ENCODE measurements at places on chromosomes 11 and 22.

DNA sequence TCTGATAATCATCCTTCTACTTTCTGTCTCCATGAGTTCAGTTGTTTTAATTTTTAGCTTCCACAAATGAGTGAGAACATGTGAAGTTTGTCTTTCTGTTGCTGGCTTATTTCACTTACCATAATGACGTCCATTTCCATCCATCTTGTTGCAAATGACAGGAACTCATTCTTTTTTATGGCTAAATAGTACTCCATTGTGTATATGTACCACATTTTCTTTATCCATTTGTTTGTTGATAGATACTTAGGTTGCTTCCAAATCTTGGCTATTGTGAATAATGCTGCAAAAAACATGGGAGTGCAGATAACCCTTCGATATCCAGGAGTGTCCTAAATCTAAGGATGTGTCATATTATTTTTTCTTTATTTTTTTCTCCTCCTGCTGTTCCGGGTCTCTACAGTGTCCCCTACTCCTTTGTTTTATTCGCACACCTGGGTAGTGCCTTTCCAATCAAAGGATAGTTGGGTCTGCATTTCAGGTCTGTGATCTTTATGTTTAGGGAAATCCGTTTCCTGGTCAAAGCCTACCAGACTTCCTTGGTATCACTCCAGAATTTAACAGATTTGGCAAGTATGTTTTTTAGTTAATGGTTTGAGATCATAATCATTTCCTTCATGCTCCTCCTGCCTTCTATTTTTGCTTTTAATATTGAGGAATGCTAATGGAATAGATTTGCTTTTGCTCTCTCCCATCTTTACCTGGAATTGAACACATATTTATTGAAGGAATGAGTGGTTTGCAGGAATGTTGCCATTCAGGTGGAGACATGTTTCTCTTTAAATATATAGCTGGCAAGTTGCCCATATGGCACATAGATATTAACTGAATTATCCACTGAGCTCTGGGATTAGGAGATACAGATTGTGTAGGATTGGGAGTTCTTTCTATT, 53.7 kb downstream of the ARHGEF12 start:
- peaks cover 75% of the 10 kb centered on the region for H3K4me1 ChIP-seq
- H3K27me3 ChIP-seq, result no peaks in the 10 kb centered on the region
- peak overlapping the region; percentile 57 for H3K27ac ChIP-seq
- no peaks in the 10 kb centered on the region for H3K36me3 ChIP-seq

GRCh38 chr22:41939981-41940831, 6.7 kb downstream of the CENPM start:
- H3K27ac ChIP-seq, result peak overlapping the region; percentile 35
- H3K27me3 ChIP-seq, result no peaks in the 10 kb centered on the region
- H3K4me3 ChIP-seq, result no peak overlapping the region
- no peak for DNase-seq

GRCh38 chr11:65180877-65181568, 705 bp upstream of the CAPN1 start:
- H3K36me3 ChIP-seq, result peaks cover 6% of the 10 kb centered on the region
- no peaks in the 10 kb centered on the region for H3K27me3 ChIP-seq
- peak overlapping the region; percentile 93 for H3K27ac ChIP-seq
- peak; percentile 60 for DNase-seq
- H3K4me3 ChIP-seq, result peak overlapping the region; percentile 96

DNA sequence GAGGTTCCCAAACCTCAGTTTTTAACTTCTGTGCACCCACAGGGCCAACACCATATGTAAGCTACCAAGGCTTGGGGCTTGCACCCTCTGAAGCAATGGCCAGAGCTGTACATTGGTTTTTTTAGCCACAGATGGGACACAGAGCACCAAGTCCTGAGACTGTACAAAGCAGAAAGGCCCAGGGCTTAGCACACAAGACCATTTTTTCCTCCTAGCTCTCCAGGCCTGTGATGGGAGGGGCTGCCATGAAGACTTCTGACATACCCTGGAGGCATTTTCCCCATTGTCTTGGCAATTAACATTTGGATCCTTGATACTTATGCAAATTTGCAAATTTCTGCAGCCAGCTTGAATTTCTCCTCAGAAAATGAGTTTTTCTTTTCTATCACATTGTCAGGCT, 23.4 kb downstream of the CNTF start:
- H3K4me1 ChIP-seq, result peaks cover 26% of the 10 kb centered on the region
- no peaks in the 10 kb centered on the region for H3K27me3 ChIP-seq
- DNase-seq, result no peak
- H3K36me3 ChIP-seq, result no peaks in the 10 kb centered on the region

GRCh38 chr22:44718418-44718817, 16.4 kb downstream of the PRR5 start:
- DNase-seq, result no peak
- no peaks in the 10 kb centered on the region for H3K27me3 ChIP-seq
- no peaks in the 10 kb centered on the region for H3K4me1 ChIP-seq
- H3K36me3 ChIP-seq, result no peaks in the 10 kb centered on the region
- H3K4me3 ChIP-seq, result no peak overlapping the region
- no peak overlapping the region for H3K27ac ChIP-seq

- H3K4me1 ChIP-seq, result peaks cover 98% of the 10 kb centered on the region
- no peak overlapping the region for H3K4me3 ChIP-seq
- H3K27ac ChIP-seq, result peak overlapping the region; percentile 96
- no peak for DNase-seq
Measured at GRCh38 chr22:42686756-42687491, 33.7 kb downstream of the A4GALT start.

DNA sequence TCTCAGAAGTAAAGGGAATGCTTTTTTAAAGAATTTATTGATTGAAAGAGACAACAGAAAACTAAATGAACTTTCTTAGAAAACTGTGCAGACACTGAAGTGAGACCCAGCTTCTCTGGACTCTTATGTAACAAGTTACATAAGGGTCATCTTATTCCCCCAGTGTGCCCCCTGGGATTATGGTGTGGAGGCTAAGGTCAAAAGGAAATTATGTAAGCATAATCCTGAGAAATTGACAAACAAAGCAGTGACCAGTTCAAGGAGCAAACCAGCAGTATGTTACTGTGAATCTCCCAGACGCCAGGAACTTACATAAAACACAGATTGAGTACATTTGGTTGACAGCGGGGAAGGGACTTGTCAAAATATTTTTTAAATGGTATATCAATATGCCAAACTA, 78.6 kb downstream of the SLC1A2 start:
- H3K4me3 ChIP-seq, result no peak overlapping the region

DNA sequence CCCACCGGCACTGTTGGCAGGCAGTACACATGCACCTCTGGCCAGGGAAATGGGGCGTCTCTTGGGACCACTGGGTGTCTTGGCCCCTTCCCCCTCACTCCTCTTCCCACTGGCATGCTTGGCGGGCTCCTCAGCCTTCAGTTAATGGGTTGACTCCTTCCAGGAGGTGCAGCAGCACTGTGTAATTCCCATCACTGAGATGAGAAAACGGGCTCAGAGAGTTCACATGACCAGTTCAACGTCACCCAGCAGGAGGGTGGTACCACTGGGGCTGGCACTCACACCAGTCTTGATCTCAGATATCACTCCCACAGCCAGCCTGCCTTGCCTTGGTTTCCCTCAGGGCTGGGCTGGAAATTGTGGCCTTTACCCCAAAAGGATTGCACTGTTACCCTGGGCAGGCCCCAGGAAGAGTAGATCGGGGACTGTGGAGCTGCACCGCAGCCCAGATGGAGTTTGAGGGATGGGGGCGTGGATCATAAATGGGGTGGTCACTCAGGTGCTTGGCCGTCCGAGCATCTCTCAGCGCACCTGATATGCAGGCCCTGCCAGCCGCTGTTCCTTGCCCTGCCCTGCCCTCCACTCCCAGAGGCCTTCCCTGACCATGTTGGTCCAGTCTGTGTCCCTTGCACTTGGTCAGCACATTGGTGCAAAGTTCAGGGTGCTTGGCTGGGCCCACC, 16.9 kb downstream of the CAPN5 start:
- no peak for DNase-seq
- no peaks in the 10 kb centered on the region for H3K36me3 ChIP-seq
- H3K27ac ChIP-seq, result peak overlapping the region; percentile 73
- peaks cover 22% of the 10 kb centered on the region for H3K4me1 ChIP-seq
- no peak overlapping the region for H3K4me3 ChIP-seq
- H3K27me3 ChIP-seq, result no peaks in the 10 kb centered on the region

DNA sequence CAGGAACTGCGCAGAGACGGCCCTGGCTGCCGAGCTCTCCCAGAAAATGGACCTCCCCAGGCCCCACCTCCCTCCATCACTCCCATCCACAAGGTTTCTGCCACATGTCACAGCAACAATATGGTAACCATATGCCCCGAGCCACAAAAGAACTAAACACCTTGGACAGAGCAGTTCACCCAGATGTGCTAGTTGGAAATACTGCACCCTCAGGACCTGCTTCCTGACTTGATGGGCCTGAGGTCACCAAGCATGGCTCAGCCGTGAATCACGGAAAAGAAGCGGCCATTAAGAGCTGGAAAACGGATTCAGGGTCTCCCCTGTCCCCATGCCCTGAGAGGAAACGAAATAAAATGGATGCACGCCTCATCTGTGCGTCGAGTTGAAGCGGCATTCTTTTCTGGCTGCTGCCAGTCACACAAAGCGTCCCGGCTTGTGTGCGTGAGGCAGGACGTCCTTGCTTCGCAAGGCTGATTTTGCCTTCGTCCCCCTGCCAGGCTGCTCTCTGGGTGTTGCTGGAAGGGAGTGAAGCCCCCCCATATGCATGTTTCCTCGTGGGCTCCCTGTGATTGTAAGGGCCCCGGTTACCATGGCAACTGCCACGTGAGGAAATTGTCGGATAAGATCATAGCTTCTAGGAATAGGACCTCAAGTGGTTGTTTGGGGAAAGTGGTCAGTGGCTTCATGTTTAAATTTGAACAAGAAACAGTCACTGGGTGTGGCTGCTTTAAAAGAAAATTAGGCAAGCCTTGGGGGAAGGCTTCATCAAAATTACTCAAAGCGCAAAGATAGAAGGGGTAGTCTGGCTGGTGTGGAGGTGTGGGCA, 51.7 kb downstream of the FLI1 start:
- peaks cover 48% of the 10 kb centered on the region for H3K4me1 ChIP-seq
- H3K4me3 ChIP-seq, result no peak overlapping the region
- H3K27ac ChIP-seq, result peak overlapping the region; percentile 24
- H3K36me3 ChIP-seq, result peaks cover 8% of the 10 kb centered on the region

DNA sequence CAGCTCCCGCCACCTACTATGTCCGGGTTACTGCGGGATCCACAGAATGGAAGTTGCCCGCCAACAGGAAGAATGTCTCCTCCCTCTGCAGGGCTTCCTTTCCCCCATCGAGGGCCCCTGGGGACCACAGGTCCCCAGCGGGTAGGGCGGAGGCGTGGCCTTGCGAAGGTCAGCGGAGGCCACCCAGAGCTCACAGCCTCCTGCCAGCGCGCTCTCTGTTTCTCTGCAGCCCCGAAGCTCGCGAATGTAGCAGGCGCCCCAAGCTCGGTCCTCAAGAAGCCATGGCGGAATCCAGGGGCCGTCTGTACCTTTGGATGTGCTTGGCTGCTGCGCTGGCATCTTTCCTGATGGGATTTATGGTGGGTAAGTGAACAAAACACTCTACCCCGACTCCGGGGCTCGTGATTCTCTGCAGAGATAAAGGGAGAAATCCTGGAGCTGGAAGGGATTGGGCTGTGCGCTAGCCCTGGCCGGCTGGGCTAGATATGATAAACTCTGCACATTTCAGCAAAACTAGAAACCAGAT, at the start of gene NAALAD2:
NAALAD2 (plus strand) TSS at position 186 of the 526 bp plus-strand sequence; CDS start at position 282, 96 bp downstream.
- H3K27ac ChIP-seq, result peak within 1 kb of the TSS; percentile 60
- no peaks in the 10 kb centered on the region for H3K36me3 ChIP-seq

- H3K36me3 ChIP-seq, result no peaks in the 10 kb centered on the region
- no peak overlapping the region for H3K27ac ChIP-seq
- H3K27me3 ChIP-seq, result peaks cover 8% of the 10 kb centered on the region
- H3K4me1 ChIP-seq, result no peaks in the 10 kb centered on the region
- H3K4me3 ChIP-seq, result no peak overlapping the region
- DNase-seq, result no peak
Measured at GRCh38 chr22:44924710-44925109, 85.1 kb downstream of the PHF21B start.

- no peak for DNase-seq
- no peak overlapping the region for H3K27ac ChIP-seq
- no peak overlapping the region for H3K4me3 ChIP-seq
- no peaks in the 10 kb centered on the region for H3K36me3 ChIP-seq
- no peaks in the 10 kb centered on the region for H3K4me1 ChIP-seq
- H3K27me3 ChIP-seq, result no peaks in the 10 kb centered on the region
Measured at GRCh38 chr11:72524711-72525110, 90.4 kb upstream of the CLPB start.

DNA sequence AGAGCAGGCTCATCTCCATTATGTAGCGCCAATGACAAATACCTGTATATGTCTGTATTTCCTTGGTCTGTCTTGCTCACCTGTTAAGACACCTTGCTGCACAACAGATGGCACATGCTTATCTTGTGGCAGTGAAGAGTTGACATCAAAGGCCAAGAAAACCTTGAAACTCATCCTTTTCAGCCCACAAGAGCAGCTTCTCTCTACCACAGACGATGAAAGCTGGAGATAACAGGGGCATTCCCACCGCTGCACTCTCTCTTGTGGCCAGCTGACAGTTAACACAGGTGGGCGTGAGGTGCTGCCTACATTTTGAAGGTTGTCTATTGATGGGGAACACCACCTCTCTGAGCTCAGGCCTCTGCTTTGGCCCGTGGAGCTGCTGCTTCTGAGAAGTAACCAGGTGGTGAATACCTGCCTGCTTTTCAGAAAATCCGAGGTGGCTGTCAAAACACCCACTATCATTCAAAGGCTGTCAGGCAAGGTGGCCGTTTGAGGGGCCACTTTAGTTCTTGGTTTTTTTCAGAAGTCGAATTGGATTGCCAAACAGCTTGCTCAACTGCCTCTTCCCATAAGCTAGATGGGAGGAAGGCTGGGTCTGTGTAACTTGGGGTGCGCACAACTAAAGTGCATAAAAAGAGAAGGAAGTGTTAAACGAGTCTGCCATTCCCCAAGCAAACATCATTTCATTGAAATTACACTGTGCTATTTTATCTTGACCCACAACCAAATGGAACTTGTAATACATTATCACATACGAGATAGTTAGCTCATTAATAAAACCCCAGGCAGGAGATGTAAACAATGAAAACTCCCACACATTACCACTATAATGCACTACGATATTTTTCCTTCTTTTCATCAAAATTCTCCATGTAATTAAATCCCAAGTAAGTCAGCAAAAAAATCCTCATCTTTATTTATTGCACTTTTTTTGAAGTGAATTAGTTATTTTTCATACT, 87.1 kb upstream of the RAG2 start:
- H3K27ac ChIP-seq, result no peak overlapping the region
- no peaks in the 10 kb centered on the region for H3K4me1 ChIP-seq

Measured in left ventricle myocardium inferior (tissue), 1 donor.